Stimulated activated CD8-positive, alpha-beta memory T cell treated with anti-CD3 and anti-CD28 coated beads, Interleukin-4, amount 100 ng/mL, for 48 hours (primary cell): ENCODE measurements at places on chromosomes 5 and 9.

GRCh38 chr9:135297456-135298075 lies 182.0 kb upstream of the PPP1R26 start:
- no peak for DNase-seq

DNA sequence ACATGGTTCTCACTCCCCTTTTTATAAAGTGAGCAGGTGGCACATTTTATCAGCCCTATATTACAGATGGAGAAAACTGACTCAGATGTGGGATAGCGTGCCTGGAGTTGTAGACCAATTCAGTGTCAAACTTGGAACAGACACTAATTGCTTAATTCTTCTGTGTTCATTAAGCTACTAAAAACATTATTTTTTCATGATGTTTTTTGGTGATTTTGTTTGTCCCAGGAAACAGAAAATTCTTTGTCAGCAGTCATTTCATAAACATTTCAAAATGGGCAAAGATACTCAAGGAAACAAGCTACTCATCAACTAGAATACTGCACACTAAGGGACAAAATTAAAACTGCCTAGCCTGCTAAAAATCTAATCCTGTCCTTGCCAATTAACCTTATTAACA lies 2.2 kb downstream of the ABHD17B start:
- no peak for DNase-seq

DNA sequence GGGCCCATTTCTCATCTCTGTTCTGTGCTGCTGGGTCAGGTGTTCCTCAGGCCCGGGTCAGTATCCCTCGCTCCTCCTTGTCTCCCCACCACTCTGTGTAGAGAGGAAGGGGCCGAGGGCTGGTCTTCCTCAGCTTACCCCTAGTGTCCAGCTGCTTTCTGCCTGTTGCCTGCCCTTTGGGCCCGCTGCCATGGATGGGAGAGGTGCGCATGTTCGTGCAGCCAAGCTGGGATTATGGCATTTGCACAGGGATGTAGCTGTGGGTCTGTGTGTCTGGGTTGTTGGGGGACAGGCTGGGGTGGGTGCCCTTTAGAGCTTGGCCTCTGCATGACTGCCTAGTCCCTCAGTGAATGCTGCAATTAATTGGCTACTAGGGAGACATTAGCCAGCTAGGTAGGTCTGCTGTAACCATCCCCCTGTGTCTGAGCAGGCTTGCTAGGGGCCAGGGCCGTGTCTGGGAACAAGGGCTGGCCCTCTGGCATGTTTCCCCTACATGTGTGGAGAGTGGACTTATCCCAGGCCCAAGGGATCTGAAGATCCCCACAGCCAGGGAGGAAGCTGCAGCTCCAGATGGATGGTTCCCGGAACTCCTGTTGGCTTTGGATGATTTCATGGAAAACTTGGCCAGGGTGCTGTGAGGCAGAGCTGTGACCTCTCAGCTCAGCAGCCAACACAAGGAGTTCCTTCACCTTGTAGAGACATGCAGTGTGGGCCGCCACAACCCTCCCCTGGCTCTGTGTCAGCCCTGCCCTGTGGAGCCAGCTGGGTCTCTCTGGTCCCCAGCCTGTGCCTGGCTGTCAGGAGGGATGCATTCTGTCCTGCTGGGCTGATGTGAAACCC lies 161.9 kb downstream of the MACROH2A1 start:
- DNase-seq: peak; percentile 12

DNA sequence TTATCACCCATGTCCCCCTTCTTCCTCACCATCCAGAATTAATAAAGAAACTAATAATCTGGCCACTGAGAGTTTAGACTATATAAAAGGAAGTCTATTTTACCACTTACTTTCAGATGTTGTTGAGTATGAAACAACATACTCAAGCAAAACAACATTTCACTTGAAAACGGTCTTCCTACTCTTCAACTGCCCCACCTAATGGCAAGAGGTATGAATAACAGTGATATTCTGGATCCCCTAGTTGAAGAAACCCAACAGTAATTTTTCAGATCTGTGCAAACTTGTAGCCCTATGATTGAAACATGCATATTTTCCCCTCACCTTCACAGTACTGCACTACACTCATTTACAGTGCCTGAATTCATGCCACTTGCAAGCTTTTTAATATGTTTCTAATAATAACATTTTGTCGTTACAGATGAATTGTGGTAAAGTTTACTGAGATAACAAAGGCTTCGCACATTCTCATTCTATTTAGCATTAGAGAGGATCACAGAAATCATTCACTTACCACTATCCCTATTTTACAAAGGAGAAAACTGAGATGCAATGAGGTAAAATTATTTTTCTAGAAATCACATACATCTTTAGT lies 267.9 kb upstream of the PDE4D start:
- DNase-seq: no peak

GRCh38 chr5:52994266-52994665 lies 5.1 kb downstream of the ITGA2 start:
- no peak for DNase-seq

GRCh38 chr9:33429256-33429985 lies 18.0 kb downstream of the AQP3 start:
- no peak for DNase-seq

- DNase-seq: no peak
Observed at GRCh38 chr5:125317536-125317995, 571.1 kb upstream of the ZNF608 start.

DNA sequence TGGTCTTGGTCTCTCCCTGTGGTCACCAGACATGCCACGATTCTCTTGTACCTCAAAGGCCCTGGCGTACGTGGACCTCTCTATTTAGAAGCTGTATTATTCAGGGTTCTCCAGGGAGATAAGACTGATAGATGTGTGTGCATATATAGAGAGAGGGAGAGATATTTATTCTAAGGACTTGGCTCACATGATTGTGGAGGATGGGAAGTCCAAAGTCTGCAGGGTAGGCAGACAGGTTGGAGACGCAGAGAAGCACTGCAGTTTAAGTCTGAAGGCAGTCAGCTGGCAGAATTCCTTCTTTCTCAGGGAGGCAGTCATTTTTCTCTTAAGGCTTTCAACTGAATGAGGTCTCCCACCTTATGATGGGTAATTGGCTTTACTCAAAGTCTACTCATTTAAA lies 16.3 kb downstream of the C9orf57 start:
- no peak for DNase-seq

GRCh38 chr5:123035918-123036390 lies 571 bp downstream of the PPIC start:
- peak; percentile 25 for DNase-seq

- no peak for DNase-seq
Observed at GRCh38 chr5:146920351-146920881, 41.9 kb upstream of the PPP2R2B start.

DNA sequence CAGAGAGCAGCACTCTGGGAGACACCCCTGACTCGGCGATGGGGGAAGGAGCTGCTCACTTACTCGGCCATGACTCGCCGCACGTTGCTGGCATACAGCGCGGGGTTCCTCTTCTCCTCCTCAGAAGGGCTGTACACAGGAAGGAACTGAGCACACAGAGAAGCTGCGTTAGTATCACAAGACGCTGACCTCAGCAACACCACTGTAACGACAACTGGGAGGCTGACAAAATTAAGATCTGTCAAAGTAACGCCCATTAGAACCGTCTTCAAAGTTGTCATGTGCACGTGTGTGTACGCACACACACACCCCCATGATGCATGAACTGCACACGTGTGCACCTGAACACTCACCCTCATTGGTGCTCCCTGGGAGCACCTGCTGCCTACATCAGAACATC lies 32.1 kb upstream of the SLC6A3 start:
- DNase-seq: no peak

GRCh38 chr9:106860721-106861639 lies 2.0 kb upstream of the ZNF462 start:
- no peak for DNase-seq

GRCh38 chr9:92716557-92716956 lies 46.6 kb upstream of the IPPK start:
- peak; percentile 98 for DNase-seq

DNA sequence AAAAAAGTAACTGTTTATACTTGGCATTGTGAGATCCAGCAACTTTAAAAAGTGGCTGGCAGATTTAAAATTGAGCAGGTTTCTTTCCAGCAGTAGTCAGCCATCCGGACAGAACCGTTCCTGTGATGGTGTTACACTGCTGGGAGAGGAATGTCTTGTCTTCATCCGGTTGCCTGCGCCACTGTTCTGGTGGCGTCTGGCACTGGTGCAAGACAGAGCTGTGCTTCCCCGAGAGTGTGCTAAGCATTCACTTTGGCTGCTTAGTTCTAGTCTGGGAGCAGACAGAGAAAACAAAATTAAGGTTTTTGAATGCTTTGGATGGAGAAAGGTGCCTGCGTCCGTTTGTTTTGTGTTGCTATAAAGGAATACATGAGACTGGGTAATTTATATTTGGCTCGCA lies 35.5 kb upstream of the CREBRF start:
- DNase-seq: no peak
